Stomach (tissue), 19 donors: ENCODE measurements at places on chromosomes 6 and 20. TPM values are rescaled to one million over a fixed set of nuclear protein-coding genes. Genes with fewer than 3 reads are reported as not detected.

DNA sequence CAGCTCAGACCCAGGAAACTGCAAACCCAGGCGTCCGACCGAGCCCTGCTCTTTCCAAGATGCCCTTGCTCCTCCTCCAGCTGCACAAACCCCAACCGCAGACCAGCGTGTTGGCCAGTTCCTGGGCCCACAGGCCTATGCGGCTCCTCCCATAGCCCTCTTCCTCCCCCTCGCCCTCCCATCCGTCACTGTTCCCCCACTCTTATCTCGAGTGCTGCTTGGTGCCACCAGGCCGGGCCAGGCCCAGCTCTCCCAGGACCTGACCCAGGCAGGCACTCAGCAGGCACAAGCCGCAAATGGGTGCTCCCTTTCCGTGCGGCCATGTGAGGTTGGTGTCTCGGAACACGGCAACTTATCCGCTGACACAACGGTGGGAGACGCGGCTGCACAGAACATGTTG is 28.6 kb downstream of the ADRM1 start:
- H3K27ac ChIP-seq, result no peak overlapping the region
- no peaks in the 10 kb centered on the region for H3K4me1 ChIP-seq
- H3K4me3 ChIP-seq, result no peak overlapping the region
- no peak for DNase-seq
- peaks cover 77% of the 10 kb centered on the region for H3K36me3 ChIP-seq

GRCh38 chr20:44711237-44711636 is 3.9 kb upstream of the CCN5 start:
- H3K4me1 ChIP-seq, result peaks cover 25% of the 10 kb centered on the region
- no peak for DNase-seq
- no peaks in the 10 kb centered on the region for H3K36me3 ChIP-seq
- H3K4me3 ChIP-seq, result no peak overlapping the region

DNA sequence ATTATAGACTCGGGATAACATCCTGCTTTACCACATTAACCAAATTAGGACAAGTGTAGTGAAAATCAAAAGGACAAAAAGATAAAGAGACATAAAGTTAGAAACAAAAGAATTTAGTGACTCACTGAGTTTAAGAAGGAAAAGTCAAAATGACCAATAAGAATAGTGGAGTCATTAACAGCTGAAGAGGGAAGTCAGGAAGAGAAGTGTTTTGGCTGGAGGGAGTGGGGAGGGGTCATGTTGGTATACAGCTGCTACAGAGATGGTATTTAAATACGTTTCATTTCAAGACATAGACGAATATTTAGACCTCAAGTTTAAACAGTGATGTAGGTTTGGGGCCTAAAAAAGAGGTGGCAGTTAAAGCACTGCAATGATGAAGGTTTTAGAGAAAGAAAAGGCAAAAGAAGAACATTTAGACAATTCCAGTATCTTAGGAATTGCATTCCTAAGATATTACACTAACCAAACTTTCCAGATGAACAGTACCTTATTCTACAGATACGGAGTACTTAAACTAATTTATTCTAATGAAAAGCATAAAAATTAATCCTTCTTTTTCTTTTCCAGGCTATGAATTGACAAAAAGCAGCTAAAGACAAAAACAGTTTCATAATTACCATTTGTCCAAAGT is 10.6 kb downstream of the FKBP5 start:
- no peak overlapping the region for H3K4me3 ChIP-seq
- peaks cover 63% of the 10 kb centered on the region for H3K36me3 ChIP-seq
- H3K27ac ChIP-seq, result no peak overlapping the region
- H3K27me3 ChIP-seq, result no peaks in the 10 kb centered on the region
- peaks cover 63% of the 10 kb centered on the region for H3K4me1 ChIP-seq
- DNase-seq, result no peak

DNA sequence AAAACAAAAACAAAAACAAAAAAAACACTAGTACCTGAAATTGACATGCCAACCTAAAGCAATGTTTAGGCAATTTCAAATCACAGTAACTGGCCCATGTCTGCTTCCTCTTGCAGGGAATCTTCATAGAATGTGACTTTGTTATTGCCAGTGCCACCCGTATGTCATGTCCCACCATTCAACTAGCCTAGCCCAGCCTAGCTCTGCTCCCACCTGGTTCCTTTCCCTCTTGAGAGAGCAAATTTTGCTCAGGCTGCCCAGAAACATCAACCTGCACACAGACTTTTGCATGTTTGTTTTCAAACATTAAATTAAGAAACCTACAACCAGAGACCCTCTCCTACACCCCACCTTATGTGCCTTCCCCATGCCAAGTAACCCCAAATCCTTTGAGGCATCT is 124.8 kb upstream of the SLC2A12 start:
- no peaks in the 10 kb centered on the region for H3K27me3 ChIP-seq
- H3K36me3 ChIP-seq, result peaks cover 12% of the 10 kb centered on the region
- no peak overlapping the region for H3K4me3 ChIP-seq
- peaks cover 32% of the 10 kb centered on the region for H3K4me1 ChIP-seq
- no peak for DNase-seq

- H3K27ac ChIP-seq, result no peak overlapping the region
- no peaks in the 10 kb centered on the region for H3K27me3 ChIP-seq
- H3K36me3 ChIP-seq, result no peaks in the 10 kb centered on the region
- H3K4me3 ChIP-seq, result no peak overlapping the region
- no peak for DNase-seq
Observed at GRCh38 chr6:159068904-159069578, 24.2 kb upstream of the TAGAP start.

GRCh38 chr6:67863346-67863745 is 771.7 kb upstream of the ADGRB3 start:
- DNase-seq, result no peak
- no peaks in the 10 kb centered on the region for H3K4me1 ChIP-seq
- no peaks in the 10 kb centered on the region for H3K36me3 ChIP-seq
- no peak overlapping the region for H3K27ac ChIP-seq
- no peaks in the 10 kb centered on the region for H3K27me3 ChIP-seq

DNA sequence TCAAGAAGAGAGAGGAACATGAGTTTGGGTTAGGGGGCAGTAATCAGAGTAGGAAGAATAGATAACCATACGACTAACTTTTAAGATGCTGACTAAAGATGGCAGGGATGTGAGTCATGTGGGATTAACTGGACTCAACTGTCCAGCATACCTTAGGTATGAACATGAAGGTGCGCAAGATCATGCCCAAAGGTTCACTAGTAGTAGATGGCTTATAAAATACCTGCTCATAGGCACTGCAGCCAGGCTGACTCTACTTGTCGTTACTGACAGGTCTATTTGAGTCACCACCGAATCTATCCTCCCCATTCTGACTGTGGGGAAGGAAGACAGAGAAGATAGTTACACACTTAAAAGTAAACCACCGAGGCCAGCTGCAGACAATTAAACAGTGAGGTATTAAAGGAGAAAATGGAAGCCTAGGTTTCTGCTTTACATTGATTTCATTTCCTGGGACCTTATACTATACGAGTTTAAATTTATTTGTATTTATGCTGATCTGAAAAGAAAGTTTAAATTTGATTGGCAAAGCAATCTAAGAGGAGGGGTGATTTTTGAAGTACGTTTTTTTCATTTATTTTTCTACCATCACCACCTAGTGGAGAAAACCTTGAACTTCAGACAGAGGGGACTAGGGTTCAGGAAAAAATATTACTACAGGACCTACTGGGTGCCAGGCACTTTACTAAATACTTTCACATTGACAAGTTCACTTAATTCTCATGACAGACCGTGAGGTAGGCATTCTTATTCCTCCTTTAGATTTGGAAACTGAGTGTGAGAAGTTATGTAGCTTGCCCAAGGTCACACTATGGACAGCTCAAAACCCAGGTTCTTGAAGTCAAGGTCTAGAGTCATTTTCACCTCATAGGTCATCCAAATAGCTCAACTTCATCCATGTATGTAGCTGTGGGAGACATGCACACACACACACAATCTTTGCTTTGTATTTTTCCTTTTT is 4.0 kb upstream of the WRNIP1 start:
- H3K27ac ChIP-seq, result no peak overlapping the region
- H3K27me3 ChIP-seq, result no peaks in the 10 kb centered on the region
- DNase-seq, result no peak
- peaks cover 15% of the 10 kb centered on the region for H3K4me1 ChIP-seq
- no peak overlapping the region for H3K4me3 ChIP-seq

DNA sequence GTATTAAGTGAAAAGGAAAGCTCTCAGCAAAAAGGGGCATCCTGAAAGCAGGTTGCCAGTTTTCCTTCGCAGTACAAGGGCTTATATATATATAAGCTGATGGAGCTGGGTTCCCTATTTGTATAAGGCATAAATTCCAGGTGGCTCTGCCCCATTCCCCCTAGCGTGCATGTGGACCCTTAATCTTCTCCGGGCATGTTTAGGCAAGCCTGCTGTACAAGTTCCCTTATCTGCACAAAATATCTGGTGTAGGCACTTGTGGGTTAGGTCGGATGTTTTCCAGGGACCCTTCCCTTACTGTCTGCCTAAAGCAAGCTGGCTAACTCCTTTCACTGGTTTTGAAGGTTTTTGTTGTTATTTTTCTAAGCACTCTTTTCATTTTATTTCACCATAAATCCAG is 140.7 kb downstream of the FUT9 start:
- no peaks in the 10 kb centered on the region for H3K27me3 ChIP-seq
- H3K4me1 ChIP-seq, result no peaks in the 10 kb centered on the region
- H3K4me3 ChIP-seq, result no peak overlapping the region
- no peaks in the 10 kb centered on the region for H3K36me3 ChIP-seq
- no peak overlapping the region for H3K27ac ChIP-seq
- no peak for DNase-seq

GRCh38 chr20:35263532-35264341 is 14.2 kb downstream of the MMP24OS start:
- H3K4me1 ChIP-seq, result peaks cover 17% of the 10 kb centered on the region
- no peaks in the 10 kb centered on the region for H3K27me3 ChIP-seq
- H3K4me3 ChIP-seq, result no peak overlapping the region

GRCh38 chr6:82246802-82247504 is 591 bp downstream of the IBTK start:
- peak overlapping the region; percentile 80 for H3K4me3 ChIP-seq
- no peaks in the 10 kb centered on the region for H3K36me3 ChIP-seq

DNA sequence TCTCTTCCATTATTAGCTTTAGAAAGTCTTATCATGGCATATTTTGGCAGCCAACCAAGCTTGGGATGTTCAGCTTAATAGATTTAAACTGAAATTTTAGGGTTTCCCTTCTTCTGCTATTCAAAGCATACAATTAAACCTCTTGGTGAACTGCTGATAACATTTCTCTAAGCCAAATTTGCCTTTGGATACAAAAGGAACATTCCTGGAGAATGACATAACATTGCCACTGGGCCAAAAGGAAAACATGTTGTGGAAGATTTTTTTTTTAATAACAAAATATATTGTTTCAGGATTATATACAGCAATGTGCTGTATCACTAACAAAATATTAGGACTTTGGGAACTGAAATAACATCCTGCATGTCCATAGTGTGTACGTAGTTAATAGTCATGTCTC is 215.1 kb upstream of the TBX18 start:
- H3K4me1 ChIP-seq, result no peaks in the 10 kb centered on the region
- no peak overlapping the region for H3K27ac ChIP-seq
- no peaks in the 10 kb centered on the region for H3K27me3 ChIP-seq
- peak; percentile 43 for DNase-seq

DNA sequence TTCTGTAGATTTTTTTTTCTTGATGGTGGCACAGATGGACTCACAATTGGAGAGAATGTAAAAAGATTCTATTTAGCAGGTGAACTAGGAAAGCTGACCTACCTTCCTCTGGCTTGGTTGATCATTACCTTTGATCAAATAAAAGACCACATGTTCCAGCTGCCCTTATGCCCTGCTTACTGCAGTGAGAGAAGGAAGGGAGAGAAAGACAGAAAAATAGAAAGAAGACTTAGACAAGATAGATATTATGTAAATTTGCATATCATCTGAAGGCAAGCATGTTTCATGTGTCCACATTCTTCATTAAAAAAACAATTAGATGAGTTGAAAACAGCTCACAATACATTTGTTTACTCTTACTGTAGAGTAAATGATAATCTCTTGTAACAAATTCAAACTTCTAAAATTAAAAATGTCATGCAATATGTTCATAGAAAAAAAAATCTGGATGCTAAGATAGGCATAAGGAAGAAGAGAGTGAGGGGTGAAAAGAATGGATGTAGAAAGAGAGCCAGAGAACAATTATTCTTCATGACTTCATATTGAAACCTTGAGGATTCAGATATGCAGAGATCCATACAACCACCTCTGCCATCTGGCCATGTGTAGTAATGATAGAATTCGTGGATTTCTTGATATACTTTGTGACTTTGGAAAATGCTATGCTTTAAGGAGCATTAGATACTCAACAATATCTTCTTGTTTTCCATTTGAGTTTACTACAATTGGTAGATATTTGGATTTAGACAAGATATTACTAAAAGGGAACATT is 71.7 kb downstream of the RFX6 start:
- peak; percentile 61 for DNase-seq
- no peak overlapping the region for H3K4me3 ChIP-seq
- no peak overlapping the region for H3K27ac ChIP-seq
- H3K27me3 ChIP-seq, result no peaks in the 10 kb centered on the region

DNA sequence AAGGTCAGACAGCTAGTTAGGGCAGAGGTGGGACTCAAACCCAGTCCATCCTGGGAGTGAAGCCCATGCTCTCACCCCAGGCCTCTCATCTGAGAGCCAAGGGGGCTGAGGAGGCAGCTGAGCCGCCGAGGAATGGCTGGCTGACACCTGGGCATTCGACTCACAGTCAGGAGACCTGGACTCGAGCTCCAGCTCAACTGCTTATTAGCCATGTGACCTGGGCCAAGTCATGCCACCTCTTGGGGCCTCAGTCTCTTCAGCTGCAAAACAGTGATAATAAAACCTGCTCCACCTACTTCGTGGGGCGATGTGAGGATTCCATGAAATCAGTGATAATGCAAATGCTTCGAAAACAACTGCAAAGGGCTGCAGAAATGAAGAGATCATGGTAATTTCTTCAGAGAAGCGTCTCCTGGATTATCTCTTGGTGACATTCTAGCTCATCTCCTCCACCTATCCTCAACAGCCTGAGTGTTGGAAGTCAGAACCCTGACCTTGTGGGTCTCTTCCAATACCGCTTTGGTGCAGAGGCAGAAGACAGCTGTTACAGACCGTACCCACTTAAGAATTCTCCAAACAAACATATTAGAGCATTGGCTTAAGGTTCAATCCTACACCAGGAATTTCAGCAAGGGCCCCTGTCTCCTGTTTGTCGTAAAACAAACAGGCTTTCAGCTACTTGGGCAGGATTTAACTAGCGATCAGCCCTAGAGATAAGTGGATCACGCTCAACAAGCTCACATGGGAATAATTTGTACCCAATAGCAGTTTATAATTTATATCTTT is 60.0 kb upstream of the PIM1 start:
- no peak overlapping the region for H3K4me3 ChIP-seq
- no peaks in the 10 kb centered on the region for H3K36me3 ChIP-seq
- H3K27me3 ChIP-seq, result no peaks in the 10 kb centered on the region
- peak overlapping the region; percentile 44 for H3K27ac ChIP-seq

Gene AVP
- not detected for total RNA-seq

Gene SRXN1
- total RNA-seq, result 11.7 TPM

Gene KIF25
- not detected for total RNA-seq

Gene EDEM2
- total RNA-seq, result 8.4 TPM

Gene WFDC5
- total RNA-seq, result not detected

Gene PPP1R16B
- 13.3 TPM for total RNA-seq
